ENCODE measurements at places on chromosomes 5 and 9. TPM values are rescaled to one million over a fixed set of nuclear protein-coding genes. Genes with fewer than 3 reads are reported as not detected.

- no peak for DNase-seq
These were observed 6.6 kb downstream of the GRK6 start for GRCh38 chr5:177432839-177433657.

DNA sequence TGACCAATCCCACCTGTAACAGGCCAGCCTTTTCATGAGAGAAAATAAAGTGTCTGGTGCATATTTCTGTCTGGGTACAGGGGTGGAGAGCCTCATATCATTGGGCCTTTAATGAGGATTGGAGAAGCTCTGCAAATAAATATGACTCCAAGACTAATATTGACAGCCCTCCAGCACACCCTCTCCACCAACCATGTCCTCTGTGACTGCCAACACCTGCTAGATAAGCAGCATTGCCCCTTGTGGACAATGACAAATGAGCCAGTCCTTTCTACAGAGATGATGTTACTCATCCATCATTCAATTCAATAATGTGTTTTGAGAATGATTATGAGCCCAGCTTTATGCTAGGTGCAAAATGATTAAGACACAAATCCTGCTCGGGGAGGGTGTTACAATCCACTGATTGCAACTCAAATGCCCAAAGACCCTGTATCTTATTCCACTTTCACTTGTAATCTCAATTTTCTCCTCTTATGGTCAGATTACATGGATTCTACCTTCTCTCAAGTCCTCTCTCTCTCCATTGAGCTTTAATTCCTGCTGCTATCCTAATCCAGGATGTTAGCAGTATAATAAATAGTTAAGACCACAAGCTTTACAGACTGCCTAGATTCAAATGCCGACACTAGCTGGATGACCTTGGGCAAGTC, 2.1 kb upstream of the GFRA3 start:
- DNase-seq = no peak

GRCh38 chr5:120848883-120849282, 384.8 kb downstream of the PRR16 start:
- DNase-seq = peak; percentile 1

GRCh38 chr5:34657274-34657921, 1.3 kb downstream of the RAI14 start:
- peak; percentile 54 for DNase-seq

Gene NKD2
- 24.6 TPM for total RNA-seq

Gene ECM2
- total RNA-seq = 0.72 TPM

- no peak for DNase-seq
These were observed 114.7 kb upstream of the RIOK2 start for GRCh38 chr5:97297704-97298091.

DNA sequence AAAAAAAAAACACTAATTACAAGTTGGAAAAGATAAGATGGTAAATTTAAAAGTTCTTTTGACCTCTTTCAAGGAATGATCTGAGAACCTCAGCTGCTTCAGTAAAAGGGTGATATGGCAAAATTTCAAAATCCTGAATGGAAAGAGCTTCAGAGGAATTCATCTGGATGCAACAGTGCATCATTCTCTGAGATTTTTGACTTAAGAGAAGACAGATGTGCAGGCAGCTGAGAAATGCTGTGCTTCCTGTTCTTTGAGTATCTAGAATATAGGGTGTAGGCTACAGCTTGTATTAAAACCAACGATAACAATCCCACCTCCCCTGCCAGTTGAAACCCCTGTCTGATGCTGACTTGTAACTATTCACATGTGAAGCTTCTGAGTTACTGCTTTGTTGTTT, 6.2 kb downstream of the FRMPD1 start:
- no peak for DNase-seq

- no peak for DNase-seq
These were observed 9.2 kb upstream of the ESM1 start for GRCh38 chr5:54994628-54995027.

- peak; percentile 89 for DNase-seq
These were observed 13.3 kb downstream of the TRIM7 start for GRCh38 chr5:181191526-181192336.

Gene PLEKHG4B
- 2.3 TPM for total RNA-seq

DNA sequence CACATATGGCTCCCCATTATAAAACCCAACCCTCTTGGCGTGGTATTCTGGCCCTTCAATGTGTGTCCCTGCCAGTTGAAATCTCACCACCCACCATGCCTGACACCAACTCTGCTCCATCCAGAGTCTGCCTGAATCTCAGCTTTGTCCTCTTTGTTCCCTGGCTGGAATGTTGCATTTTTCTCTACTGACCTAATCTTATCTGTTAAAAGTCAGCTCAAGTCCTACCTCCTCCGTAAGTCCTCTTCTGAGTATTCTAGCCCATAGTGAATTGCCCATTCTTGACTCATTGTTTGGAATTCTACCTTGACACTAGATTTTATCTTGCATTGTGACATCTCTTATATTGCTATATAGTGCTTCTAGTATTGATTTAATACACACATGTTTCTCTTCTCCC, 207.1 kb upstream of the VLDLR start:
- no peak for DNase-seq

Gene CNTFR
- not detected for total RNA-seq

Gene CYSRT1
- 1.1 TPM for total RNA-seq

- no peak for DNase-seq
These were observed 64.4 kb upstream of the DNAH5 start for GRCh38 chr5:14008819-14009311.

GRCh38 chr9:76720245-76720644, 44.0 kb upstream of the PCA3 start:
- DNase-seq = no peak

Gene SGCD
- 5.7 TPM for total RNA-seq

GRCh38 chr5:152007653-152008335, 83.1 kb upstream of the GLRA1 start:
- DNase-seq = no peak

DNA sequence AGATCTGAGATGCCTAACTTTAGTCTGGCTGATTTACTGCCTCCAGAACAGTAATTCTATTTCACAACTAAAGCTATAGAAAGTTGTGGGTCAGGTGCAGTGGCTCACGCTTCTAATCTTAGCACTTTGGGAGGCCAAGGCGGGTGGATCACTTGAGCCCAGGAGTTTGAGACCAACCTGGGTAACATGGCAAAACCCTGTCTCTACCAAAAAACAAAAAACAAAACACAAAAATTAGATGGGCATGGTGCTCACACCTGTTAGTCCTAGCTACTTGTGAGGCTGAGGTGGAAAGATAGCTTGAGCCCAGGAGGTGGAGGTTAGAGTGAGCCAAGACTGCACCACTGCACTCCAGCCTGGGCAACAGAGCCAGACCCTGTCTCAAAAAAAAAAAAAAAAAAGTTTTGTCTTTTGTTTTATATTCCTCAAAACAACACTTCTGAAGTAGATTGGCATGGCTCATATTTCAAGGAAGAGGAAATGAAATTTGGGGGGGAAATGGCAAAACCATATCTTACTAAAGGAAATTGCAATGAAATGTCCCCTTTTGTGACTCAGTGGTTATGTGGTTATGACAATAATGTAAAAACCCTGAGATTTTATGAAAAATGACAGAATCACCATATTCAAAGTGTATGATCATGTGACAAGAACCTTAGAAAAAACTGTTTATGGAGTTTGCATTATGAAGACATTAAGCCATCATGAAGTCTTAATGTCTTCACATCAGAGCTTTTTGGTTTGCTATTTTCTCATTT, 16.2 kb downstream of the FNBP1 start:
- DNase-seq = no peak

Gene GPR150
- not detected for total RNA-seq

Gene C9orf40
- total RNA-seq = 8.6 TPM

DNA sequence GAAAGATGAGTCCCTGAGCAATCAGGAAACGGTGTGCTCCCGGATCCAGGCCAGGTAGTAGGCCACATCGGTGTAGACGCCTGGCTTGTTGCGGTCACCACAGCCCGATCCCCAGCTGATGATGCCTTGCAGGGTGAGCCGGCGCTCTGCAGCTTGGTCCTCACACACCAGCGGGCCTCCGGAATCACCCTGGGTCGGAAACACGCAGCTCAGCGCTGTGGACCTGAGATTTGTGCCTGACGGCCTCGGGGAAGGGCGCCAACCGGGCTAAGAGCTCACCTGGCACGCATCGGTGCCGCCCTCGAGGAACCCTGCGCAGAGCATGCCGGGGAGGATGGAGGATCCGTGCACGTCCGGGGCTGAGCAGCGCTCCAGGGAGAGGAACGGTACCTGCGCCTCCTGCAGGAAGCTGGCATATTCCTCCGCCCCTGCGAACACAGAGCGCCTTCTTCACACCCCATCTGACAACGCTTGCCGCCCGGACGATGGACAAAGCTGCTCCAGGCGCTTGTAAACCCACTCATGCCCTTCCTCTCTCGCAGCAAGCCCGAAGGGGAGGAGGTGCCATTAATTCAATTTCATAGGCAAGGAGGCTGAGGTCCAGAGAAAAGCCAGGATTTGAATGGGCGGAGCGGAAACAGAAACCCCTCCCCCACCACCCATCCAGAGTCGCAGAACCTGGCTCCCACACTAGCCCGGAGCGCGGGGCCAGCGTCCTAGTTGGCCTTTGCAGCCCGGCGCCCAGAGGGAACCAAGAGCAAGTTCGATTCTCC, 2.0 kb upstream of the PFN3 start:
- peak; percentile 50 for DNase-seq

GRCh38 chr9:36866840-36867239, 167.2 kb downstream of the PAX5 start:
- no peak for DNase-seq

GRCh38 chr5:159262472-159262858, 625 bp upstream of the UBLCP1 start:
- peak; percentile 44 for DNase-seq

Gene GLRA1
- total RNA-seq = not detected

Gene OR13J1
- not detected for total RNA-seq

DNA sequence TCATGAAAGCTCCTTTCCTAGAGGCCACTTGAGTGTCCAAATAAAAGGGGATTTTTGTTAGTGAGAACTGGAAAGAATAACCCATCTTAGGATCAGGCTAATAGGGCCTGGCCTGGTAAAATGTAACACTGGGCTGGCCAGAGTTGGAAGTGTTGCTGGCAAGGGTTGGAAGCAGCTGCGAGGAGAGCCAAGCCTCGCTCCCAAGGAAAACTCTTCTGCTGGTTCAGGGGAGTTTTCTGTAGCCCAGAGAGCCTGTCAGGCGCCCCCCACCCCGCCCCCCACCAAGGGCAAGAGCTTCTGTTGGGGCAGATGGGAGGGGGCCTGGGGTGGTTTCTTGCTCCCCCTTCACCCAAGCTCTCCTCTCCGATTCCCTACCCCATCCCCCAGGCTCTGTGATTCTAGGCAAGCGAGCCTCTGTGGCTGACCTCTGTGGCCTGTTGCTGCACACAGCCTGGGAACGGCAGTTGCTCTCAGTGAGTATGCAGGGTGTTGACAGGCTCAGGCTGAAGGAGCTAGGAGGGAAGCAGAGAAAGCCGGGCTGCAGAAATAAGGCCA, 547.8 kb downstream of the CCDC171 start:
- DNase-seq = no peak

DNA sequence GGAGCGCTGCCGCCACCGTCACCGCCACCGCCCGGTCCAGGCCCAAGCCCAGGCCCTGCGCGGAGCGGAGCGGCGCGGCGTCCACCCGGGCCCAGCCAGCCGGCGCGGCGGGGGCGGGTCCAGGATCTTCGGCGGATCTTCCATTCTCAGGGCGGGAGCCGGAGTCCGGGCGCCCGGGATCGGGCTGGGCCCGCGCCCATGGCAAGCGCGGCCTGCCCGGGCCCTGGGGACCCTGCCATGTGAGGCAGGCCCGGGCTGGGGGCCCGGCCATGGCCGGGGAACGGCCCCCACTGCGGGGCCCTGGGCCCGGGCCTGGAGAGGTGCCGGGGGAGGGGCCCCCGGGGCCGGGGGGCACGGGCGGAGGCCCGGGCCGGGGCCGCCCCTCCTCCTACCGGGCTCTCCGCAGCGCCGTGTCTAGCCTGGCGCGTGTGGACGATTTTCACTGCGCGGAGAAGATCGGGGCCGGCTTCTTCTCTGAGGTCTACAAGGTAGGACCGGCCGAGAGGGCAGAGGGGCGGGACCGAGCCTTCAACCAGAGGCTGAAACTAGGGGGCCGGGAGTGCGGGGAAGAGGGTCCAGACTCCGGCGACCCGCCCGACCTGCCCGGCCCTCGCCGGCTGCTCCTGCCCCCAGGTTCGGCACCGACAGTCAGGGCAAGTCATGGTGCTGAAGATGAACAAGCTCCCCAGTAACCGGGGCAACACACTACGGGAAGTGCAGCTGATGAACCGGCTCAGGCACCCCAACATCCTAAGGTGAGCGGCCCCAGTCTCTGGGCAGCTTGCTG, 482 bp downstream of the TESK1 start:
- no peak for DNase-seq

DNA sequence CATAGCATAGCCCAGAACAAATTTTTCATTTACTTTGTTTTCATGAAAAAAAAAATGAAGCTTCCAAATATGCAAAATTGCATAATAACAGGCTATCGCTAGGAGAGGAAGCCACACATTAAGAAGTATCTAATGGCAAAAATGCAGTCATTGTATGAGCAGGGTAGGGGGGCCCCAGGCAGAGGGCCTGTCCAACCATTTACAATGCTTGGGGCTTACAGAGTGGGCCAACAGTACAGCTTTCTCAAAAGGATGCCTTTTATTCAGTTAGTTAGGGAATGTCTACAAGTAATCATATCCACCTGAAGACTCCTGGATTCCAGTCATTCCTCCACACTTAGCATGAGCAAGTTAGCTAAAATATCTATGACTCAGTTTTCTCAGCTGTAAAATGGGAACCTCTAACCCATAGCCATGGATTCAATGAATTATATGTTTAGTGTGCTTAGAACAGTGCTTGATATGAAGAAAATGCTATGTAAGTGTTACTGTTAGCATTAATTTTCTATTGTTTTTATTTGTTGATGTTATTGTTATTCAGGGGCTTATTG, 117.7 kb downstream of the GAS1 start:
- DNase-seq = no peak

GRCh38 chr5:77920359-77921058, 144.4 kb upstream of the TBCA start:
- no peak for DNase-seq

Gene GABRA6
- not detected for total RNA-seq

Gene KIF4B
- not detected for total RNA-seq

DNA sequence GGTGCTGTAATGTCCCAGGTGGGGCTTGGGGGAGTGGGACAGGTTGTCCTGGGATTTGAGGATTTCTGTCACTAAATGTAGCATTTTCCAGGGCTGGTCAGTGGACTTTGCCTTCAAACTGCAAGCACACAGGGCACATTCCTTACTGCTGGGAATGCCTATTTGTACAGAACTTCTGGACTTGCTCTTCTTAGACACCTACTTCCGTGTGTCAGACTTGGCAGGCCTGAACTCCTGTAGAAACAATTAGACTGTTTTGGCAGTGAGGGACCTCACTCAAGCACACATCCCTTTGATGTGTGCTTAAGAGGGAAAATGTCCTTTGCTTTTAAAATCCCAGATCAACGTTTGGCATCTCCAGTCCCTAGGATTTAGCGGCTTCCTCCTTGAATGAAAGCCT, 192.2 kb downstream of the PAPPA start:
- DNase-seq = no peak

GRCh38 chr5:179166886-179167841, 107.0 kb downstream of the ZNF354C start:
- DNase-seq = peak; percentile 6

GRCh38 chr9:91156451-91157234, 205.1 kb downstream of the AUH start:
- no peak for DNase-seq

Gene SLC25A2
- not detected for total RNA-seq

Measured in RPMI7951 (cell line).